RWPE2 (cell line): ENCODE measurements at places on chromosomes 6 and 20.

- H3K4me3 ChIP-seq, result no peak overlapping the region
- H3K36me3 ChIP-seq, result peaks cover 58% of the 10 kb centered on the region
- peaks cover 8% of the 10 kb centered on the region for H3K4me1 ChIP-seq
- DNase-seq, result peak; percentile 29
Observed at GRCh38 chr6:37477656-37478435, 21.8 kb downstream of the CCDC167 start.

- peaks cover 8% of the 10 kb centered on the region for H3K4me1 ChIP-seq
- H3K4me3 ChIP-seq, result no peak overlapping the region
- H3K27ac ChIP-seq, result no peak overlapping the region
- H3K27me3 ChIP-seq, result no peaks in the 10 kb centered on the region
- peaks cover 91% of the 10 kb centered on the region for H3K36me3 ChIP-seq
Observed at GRCh38 chr20:58986968-58987517, 6.0 kb downstream of the NELFCD start.

GRCh38 chr6:137372532-137372931 lies 121.7 kb downstream of the OLIG3 start:
- H3K27ac ChIP-seq, result no peak overlapping the region
- H3K27me3 ChIP-seq, result no peaks in the 10 kb centered on the region
- no peaks in the 10 kb centered on the region for H3K4me1 ChIP-seq
- H3K4me3 ChIP-seq, result no peak overlapping the region
- no peak for DNase-seq

- no peak for DNase-seq
- no peaks in the 10 kb centered on the region for H3K36me3 ChIP-seq
- H3K4me1 ChIP-seq, result no peaks in the 10 kb centered on the region
- no peaks in the 10 kb centered on the region for H3K27me3 ChIP-seq
- H3K27ac ChIP-seq, result no peak overlapping the region
- no peak overlapping the region for H3K4me3 ChIP-seq
Observed at GRCh38 chr6:5159162-5159561, 74.0 kb downstream of the PPP1R3G start.

DNA sequence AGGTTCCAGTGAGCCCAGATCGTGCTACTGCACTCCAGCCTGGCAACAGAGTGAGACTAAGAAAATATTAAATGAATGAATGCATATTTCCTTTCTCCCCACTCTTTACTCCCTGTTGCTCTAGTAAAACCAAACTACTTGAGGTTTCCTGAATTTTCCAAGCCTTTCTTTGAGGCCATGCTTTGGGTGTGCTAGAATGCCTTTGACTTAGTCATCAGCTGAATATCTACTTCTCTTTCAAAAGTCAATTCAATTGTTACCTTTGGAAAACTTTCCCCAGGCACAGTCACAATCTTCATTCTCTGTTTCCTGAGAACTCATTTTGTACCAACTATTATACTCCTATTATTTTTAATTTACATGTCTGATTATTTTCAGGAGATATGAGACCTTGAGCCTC lies 27.5 kb upstream of the CEP85L start:
- no peak for DNase-seq
- no peaks in the 10 kb centered on the region for H3K36me3 ChIP-seq
- H3K27ac ChIP-seq, result no peak overlapping the region

GRCh38 chr6:74447013-74447412 lies 751.0 kb downstream of the CD109 start:
- no peak overlapping the region for H3K27ac ChIP-seq
- no peak for DNase-seq
- no peak overlapping the region for H3K4me3 ChIP-seq
- no peaks in the 10 kb centered on the region for H3K27me3 ChIP-seq
- no peaks in the 10 kb centered on the region for H3K4me1 ChIP-seq

DNA sequence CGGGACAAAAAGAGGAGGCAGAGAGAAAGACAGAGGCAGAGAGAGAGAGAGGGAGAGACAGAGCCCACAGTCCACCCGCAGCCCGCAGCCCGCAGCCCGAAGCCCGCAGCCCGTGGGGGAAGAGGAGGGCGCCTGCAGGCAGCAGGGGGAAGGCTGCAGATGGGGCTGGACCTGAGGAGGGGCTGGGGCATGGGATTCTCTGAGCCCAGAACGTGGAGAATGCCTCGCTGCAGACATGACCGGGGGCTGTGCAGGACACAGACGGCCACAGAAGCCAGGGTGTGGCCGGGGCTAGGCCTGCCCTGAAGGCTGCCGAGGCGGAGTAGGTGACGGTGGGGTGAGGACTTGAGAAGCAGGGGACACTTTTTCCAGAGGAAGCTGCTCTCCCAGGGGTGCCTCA lies 6.5 kb upstream of the SLCO4A1 start:
- H3K27me3 ChIP-seq, result peaks cover 5% of the 10 kb centered on the region
- no peaks in the 10 kb centered on the region for H3K4me1 ChIP-seq
- no peak overlapping the region for H3K4me3 ChIP-seq
- H3K36me3 ChIP-seq, result no peaks in the 10 kb centered on the region
- H3K27ac ChIP-seq, result no peak overlapping the region

GRCh38 chr6:128314190-128314589 lies 206.2 kb downstream of the PTPRK start:
- H3K4me1 ChIP-seq, result no peaks in the 10 kb centered on the region
- H3K36me3 ChIP-seq, result peaks cover under 1% of the 10 kb centered on the region; the same call in 1 of the 2 replicates
- no peak overlapping the region for H3K4me3 ChIP-seq
- no peak overlapping the region for H3K27ac ChIP-seq
- no peak for DNase-seq

DNA sequence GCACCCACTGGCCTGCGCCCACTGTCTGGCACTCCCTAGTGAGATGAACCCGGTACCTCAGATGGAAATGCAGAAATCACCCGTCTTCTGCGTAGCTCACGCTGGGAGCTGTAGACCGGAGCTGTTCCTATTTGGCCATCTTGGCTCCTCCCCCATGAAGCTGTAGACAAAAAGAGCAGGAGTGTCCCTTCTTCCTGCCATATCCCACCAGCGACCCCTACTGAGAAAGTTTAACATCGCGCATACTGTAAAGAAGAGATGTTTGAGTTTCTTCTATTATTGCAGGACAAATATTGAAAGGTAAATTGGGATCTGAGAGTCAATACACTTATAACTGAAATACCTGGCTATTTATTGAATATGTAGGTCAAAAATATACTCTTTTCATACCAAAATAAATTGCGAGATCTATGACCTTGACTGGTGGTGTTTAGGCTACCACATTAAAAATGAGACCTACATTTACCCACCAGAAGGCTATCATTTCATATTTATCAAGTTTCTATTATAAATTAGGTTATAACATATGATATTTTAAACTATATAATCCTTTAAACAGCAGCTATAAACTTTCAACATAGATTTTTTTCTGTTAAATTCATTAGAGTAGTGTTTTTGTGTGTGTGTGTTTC lies 586.3 kb downstream of the HTR1B start:
- peak overlapping the region; percentile 42 for H3K4me3 ChIP-seq
- H3K36me3 ChIP-seq, result no peaks in the 10 kb centered on the region
- peak overlapping the region; percentile 47 for H3K27ac ChIP-seq
- no peaks in the 10 kb centered on the region for H3K4me1 ChIP-seq
